ENCODE measurements at places on chromosomes 12 and 14.

DNA sequence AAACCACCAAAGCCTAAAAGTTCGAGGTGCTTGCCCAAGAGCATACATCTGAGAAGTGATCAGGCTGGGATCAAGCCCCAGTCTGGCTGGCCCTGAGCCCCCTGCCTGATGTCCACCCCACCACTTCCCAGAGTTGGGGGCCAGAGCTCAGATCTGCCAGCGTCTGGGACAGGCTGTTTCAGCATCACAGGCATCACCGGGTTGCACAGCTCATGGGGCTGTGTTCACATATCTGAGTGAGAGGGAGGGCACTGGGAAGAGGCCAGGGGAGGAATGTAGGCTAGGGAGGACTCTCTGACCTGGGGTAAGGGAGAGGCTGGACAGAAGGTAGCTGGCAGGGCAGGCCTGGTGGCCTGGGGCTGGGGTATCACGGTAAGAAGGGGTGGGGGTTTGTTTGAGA is 6.0 kb downstream of the TGM1 start:
- DNase-seq, result no peak

DNA sequence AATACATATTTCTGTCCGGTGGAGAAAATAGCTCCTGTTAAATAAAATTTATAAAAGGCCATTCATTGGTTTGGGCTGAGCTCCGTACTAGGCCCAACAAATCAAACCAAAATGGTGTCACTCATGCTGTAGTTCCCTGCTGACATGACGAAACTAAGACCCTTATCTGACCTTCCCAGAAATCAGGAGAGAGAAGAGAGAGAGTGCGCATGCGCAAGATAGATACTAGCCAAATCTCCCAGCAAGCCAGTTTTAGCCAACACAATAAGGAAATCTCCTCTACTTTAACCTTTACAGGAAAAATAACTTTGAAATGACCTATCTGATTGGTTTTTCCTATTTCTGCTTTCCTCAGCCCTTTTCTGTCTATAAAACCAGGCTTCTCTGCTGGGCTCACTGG is 152.7 kb upstream of the RMST start:
- no peak for DNase-seq

DNA sequence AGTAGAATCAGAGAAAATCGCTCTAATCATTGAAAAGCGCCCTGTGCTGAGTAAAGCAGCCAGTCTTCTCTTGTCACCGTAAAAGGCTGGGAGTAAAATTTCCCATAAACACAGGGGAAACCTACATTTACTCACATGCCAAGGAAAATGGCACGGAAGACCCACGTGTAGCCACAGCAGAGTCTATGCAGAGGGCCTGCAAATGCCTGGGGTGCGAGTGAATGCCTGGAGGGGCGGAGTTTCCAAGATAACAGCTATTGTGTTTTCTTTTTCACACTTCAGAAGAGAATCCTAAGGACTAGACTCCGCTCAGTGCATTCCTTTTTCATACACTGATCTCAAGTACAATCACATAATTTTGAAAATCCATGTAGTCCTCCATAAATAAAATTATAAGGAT is 159.9 kb upstream of the FOXN3 start:
- no peak for DNase-seq

GRCh38 chr12:41058266-41058665 is 129.9 kb upstream of the PDZRN4 start:
- no peak for DNase-seq

GRCh38 chr14:52267501-52268278 is at the start of gene PTGDR:
TSS of gene PTGDR (plus strand) at chr14:52267698. CDS start at chr14:52267815, 117 bp downstream.
- DNase-seq, result no peak

DNA sequence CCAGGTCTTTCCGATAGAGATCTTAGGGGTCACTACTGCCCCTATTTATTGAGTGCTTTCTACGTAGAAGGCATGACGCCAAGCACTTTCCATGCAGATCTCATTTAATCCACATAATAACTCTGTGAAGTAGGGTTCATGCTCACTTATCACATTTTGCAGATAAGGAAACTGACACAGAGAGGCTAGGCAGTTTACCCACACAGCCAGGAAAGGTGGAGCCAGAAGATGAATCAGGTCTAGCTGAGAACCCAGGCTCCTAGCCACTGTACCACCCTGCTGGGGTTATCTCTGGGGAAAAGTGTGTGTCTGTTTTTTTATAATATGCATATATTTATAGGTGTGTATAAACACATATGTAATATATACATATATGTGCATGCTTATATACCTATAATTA is 83.6 kb downstream of the KSR2 start:
- no peak for DNase-seq

Measured in stimulated activated CD4-positive, alpha-beta T cell treated with anti-CD3 and anti-CD28 coated beads, TNF-alpha, amount 100 ng/mL, for 1 hour (primary cell).